ENCODE measurements at places on chromosomes 16 and 17. TPM values are rescaled to one million over a fixed set of nuclear protein-coding genes. Genes with fewer than 3 reads are reported as not detected.

The SYT17 gene
- 3.1 TPM for total RNA-seq

The DPEP2 gene
- total RNA-seq = 0.75 TPM

The MMP15 gene
- total RNA-seq = 15.0 TPM

The GPR142 gene
- total RNA-seq = 0.04 TPM

The KRTAP9-2 gene
- not detected for total RNA-seq

The GP1BA gene
- 0.04 TPM for total RNA-seq

The NECAB2 gene
- 0.22 TPM for total RNA-seq

The CA7 gene
- total RNA-seq = not detected

The MMP28 gene
- 3.5 TPM for total RNA-seq

The HASPIN gene
- total RNA-seq = 4.3 TPM

The ARHGDIG gene
- 1.0 TPM for total RNA-seq

The TBC1D3B gene
- total RNA-seq = 4.4 TPM
